T-cell (primary cell): ENCODE measurements at places on chromosomes 11 and 22.

DNA sequence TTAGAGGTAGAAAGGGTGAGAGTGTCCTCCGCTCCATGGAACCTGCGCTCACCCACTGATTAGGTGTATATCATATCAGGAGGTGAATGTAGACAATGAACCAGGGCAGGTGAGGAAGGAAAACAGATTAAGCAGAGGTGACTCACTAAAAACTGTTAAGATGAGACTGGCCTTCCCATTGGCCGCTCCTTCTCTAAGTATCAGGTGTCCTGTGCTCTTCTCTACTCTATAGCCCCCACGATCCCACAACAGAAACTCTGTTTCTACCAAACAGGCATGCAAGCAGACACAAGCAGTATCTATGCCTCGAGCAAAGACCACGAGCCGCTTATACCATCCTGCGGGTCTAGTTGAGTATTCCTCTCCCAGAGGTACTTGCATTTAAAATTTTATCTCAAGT is 103.1 kb downstream of the SNX19 start:
- no peak for DNase-seq

DNA sequence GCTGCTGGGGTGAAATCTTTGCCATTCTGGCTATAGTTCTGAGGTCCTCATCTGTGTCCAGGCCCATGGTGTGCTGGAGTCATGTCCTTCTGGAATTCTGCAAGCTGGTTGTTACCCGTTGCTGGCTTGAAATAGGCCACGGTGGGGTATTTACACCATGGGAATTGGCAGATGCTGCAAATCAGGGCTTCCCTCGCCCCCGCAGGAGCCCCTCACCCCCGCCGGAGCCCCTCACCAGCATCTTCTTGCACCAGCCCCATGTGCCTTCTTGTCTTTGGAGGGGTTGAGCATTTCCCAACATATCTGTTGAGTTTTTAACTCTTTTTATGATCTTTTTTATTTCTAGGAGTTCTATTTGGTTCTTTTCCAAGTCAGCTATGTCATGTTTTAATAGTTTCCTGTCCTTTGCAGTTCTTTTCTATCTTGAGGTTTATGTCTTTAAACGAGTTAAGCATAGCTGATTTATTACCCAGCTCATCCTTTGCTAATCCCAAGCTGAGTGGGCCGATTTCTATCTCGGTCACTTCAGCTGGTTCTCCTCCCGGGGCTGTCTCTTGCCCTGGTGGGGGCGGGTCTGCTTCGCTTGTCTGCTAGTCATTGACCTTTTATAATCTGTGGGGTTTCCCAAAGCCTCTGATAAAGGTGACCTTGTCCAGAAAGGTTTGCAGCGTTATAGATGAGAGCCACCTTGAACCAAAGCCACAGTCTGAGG is 17.6 kb downstream of the ANO1 start:
- no peak for DNase-seq

DNA sequence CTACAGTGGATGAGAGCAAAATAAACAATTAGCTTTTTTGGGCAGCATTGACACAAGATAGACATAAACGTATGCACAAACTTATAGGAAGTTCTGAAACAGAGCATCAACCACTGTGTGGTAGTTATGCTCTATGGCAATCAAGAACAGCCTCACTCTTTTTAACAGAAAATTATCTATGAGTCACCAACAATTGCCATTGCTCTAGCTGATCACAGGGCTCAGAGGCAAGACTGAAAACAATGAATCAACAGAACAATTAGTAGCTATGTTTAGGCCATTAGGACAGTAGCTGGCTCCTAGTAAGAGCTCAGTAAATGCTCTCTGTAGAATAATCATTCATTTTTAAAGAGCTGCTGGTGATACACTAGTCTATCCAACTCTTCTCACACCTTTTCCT is 34.9 kb upstream of the PICALM start:
- DNase-seq: no peak

- no peak for DNase-seq
Observed at GRCh38 chr11:126963603-126964363, 36.8 kb downstream of the KIRREL3 start.

DNA sequence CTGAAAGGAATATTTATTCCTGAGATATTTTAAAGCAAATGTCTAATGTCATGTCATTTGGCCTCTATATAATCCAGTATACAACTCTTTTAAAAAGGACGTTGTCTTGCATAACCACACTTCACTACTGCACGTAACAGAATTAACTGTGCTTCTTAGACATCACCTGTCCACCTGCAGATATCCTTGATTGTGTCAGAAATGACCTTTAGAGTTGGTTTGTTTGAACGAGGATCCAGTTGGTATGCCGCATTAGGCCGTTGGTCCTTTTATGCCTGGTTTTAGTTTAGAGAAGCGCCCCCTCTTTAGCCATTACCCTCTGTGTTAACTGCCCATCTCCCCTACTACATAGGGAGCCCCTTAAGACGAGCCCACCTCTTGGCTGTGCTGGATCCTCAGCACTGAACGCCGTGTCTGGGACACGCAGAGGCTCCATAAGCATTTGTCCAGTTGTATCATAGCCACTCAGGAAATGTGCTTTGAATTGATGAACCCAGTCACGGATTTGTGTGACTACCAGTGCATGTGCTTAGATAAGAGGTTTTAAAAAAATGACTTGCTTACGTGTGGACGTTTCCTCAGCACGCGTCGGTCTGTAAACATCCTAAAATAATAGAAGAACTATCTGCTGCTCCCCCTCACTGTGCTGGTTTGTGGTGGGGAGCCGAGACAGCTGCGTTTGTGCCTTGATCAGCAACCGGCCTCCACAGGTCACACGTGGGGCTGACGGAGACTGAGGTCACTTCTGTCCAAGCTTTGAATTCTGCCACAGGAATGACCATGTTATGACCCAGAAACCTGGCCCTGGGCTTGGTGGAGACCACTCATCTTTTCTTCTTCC is 4.0 kb downstream of the MICAL2 start:
- no peak for DNase-seq

DNA sequence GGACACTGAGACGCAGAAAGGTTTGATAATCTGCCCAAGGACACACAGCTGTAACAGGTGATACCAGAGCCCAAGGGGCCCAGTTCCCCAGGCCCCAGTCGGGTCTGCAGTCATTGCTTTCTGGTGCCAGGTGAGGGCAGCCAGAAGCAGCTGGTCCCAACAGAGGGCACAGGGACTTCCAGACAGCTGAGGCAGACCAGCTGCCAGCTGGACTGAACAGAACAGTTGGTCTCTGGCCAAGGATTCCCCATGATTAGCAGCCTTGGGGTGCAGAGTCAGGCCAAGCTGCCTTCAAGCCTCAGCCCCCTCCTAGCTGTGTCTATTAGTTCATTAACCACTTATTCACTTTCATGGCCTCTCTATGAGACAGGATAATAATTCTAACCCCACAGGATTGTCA is 105.6 kb downstream of the RRAS2 start:
- DNase-seq: no peak

GRCh38 chr11:117733316-117733715 is 63.7 kb downstream of the DSCAML1 start:
- no peak for DNase-seq

GRCh38 chr11:17529844-17530185 is 14.4 kb downstream of the USH1C start:
- DNase-seq: no peak

DNA sequence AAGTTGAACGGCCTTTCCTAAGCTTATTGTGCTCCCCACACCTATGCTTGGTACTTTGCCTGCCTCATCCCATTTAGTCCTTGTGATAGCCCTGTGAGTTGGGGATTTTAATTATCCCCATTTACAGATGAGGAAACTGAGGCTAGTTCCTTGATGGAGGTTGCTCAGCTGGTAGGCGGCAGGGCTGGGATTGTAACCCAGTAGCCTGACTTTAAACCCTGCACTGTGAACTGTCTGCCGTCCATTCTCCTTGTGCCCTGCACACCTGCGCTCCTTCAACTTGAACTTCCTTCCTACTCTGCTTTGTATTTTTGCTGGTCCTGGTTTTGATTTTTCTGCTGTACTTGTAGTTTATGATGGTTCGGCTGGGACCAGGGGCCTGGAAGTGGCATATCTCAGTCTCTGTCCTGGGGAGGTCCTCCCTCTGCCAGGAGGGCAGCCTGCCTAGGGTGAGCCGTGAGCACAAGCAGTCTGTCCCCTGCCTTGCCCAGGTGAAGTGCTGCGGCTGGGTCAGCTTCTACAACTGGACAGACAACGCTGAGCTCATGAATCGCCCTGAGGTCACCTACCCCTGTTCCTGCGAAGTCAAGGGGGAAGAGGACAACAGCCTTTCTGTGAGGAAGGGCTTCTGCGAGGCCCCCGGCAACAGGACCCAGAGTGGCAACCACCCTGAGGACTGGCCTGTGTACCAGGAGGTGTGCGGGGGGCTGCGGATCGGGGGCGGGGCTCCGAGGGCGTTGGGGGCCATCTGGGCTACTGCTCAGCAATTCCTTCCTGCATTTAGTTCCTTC is 52.4 kb downstream of the CD82 start:
- no peak for DNase-seq

DNA sequence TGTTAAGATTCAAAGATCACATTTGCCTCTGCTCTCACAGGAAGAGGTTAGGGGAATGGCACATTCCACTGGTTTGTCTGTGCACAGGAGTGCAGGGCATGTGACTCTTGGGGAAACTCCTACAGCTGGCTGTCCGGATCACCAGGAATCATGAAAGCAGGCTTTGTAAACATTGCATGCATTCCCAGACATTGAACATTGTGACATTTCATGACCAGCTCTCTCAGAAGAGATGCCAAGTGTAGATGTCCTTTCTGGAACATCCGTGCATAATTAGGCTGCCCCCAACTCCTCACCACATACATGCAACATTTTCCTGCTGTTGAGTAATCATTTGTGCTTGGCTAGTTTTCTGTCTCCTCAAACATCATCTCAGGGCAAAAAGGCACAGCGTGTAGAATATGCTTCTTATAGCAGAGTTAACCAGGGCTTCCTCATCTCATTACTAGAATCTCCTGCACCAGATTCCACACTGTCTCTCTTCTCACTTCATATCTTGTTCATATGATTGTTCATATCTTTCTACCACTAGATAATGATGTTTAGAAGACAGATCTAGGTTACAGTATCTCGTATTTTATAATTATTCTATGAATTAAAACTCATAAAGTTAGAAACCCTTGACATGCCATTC is 694.7 kb downstream of the NTM start:
- no peak for DNase-seq

DNA sequence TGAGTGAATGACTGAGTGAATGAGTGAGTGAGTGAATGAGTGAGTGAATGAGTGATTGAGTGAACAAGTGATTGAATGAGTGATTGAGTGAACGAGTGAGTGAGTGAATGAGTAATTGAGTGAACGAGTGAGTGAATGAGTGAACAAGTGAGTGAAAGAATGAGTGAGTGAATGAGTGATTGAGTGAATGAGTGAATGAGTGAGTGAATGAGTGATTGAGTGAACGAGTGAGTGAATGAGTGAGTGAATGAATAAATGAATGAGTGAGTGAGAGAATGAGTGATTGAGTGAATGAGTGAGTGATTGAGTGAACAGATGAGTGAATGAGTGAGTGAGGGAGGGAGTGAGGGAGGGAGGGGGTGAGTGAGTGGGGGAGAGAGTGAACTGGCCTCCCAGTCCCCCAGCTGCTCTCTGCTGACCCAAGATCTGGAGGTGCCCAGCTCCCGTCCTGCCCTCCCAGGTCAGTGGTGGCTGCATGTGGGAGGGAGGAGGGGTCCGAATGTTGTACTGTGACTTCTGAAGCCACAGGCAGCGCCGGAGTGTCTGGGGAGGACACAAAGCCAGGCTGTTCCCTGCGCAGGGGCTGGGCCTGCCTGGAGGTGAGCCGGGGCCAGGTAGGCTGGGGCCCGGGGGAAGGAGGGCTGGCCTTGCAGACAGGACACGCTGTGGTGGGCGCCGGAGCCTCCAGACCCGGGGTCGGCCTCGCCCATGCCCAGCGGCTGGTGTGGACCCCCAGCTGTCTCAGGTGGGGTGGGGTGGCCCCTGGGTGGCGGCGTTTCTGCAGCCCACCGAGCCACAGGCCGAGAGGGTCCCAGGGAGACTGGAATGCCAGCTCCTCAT is 17.8 kb upstream of the PIM3 start:
- DNase-seq: no peak

DNA sequence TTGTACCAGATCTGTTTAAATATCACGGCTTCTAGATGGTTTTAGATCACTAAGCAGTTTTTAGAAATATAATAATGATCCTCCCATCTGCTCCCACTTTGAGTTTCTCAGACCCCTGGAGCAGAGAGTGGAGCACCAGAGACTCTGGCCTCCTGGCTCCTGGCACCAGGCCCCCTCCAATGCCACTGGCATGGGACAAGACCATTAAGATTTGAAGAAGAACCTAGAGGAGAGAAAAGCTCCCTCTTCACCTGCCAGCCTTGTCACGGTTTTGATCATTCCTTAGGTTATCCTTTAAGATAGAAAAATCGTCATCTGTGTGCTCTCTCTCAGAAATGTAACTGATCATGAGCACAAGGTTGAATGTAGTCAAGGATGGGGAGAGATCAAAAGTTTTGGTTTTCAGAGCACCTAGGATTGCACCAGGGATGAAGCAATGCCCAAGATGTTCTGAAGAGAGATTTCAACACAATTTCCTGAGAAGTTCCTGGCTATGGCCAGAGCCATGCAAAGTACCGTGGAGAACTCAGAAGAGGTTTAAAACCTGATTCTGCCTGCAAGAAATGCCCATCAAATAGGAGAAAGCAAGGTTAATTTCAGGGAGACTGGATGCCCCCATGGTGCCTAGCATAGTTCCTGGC is 22.2 kb downstream of the IL10RA start:
- no peak for DNase-seq

DNA sequence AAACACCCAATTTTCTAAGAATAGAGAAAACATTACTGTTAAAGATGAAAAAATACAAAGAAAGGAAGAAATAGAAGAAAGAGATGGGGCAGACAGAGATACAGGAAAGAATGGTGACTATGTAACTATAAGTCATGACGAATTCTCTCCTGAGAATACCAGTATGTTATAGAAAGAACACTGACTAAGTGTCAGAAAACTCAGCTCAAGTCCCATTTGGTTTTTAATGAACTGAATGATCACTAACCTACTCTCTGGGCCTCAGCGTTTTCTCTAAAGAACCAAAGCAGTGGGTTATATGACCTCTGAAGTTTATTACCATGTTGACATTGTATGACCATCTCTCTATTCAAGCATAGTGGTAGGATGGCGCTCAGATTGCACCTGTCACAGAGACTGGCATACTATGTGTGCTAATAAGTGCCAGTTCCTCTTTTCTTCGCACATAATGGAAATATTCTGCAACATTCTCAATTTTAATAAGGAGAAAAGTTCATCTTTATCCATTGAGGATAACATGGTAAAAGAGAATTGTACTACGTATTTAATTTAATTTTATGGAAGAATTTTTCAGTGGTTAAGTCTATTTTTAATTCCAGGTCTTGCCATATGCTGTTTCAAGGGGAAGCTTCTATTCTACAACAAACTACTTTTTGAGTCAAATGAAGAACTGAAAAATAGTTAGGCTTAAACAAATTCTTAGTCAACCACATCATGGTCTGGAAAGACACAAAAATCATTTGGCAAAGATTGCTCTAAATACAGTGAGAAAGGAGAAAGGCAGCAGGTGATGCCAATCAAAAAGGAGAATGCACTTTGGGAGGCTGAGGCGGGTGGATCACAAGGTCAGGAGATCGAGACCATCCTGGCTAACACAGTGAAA is 25.0 kb upstream of the EED start:
- no peak for DNase-seq

GRCh38 chr11:123203934-123204333 is 8.9 kb upstream of the CLMP start:
- no peak for DNase-seq
